ENCODE measurements at places on chromosomes 5 and 9. TPM values are rescaled to one million over a fixed set of nuclear protein-coding genes. Genes with fewer than 3 reads are reported as not detected.

DNA sequence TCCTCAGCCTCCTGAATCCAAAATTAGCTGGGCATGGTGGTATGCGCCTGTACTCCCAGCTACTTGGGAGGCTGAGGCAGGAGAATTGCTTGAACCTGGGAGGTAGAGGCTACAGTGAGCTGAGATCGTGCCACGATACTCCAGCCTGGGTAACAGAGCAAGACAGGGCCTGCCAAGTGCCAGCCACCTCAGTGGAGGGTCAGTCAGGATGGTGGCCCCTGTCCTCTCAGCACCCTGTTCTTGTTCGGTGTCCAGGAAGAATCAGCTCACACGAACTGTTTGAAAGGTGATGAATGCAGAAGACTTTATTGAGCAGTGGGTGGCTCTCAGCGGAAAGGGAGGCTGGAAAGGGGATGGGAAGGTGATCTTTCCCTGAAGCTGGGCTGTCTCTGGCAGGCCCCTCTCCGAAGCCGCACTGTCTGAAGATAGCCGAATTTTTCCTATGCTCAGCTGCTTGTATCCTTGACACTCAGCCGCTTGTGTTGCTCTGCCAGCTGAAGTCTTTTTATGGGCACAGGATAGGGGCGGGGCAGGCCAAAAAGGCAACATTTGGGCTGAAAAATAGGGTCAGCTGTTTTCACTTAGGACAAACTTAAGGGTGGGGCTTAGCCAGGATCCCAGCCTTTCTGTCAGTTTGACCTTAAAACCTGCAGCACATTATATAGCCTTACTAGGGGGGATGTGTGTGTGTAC is 50.9 kb downstream of the UBE2R2 start:
- ATAC-seq = no peak

DNA sequence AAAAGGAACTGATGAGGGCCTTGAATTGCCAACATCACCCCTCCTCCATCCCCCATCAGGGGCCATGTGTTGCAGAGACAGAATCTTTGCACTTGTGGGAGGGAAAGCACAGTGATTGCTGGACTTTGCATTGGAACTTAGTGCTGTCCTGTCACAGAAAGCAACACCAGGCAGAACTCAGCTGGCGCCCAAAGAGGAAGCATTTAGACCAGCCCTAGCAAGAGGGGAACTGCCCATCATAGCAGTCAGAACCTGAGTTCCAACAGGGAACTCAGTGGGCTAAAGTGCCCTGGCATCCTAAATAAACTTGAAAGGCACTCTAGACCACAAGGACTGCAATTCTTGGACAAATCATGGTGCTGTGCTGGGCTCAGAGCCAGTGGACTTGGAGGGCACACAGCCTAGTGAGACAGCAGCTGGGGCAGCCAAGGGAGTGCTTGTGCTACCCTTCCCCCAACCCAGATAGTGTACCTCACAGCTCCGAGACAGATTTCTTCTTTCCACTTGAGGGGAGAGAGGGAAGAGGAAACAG is 128.1 kb downstream of the ACTL7B start:
- no peak for ATAC-seq

DNA sequence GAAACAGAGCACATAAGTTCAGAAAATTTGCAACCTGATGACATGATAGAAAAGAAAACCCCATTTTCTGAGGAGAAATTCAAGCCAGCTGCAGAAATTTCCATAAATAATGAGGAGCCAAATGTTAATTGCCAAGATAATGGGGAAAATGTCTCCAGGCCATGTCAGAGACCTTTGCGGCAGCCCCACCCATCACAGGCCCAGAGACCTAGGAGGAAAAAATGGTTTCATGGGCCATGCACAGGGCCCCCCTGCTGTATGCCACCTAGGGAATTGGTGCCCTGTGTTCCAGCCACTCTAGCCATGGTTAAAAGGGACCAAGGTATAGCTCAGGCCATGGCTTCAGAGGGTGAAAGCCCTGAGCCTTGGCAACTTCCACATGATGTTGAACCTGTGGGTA is 118.1 kb downstream of the NR2F1-AS1 start:
- ATAC-seq = no peak

Gene LAMC3
- total RNA-seq = 0.45 TPM

GRCh38 chr5:83608122-83608521 is 112.5 kb downstream of the HAPLN1 start:
- no peak for ATAC-seq
